ENCODE measurements at places on chromosomes 16 and 17.

- 0 out of 3 replicates have a peak, but pooled peaks cover 3% of the 10 kb centered on the region for H3K27me3 ChIP-seq
- no peak for DNase-seq
- H3K27ac ChIP-seq: no peak overlapping the region
- no peaks in the 10 kb centered on the region for H3K36me3 ChIP-seq
- no peaks in the 10 kb centered on the region for H3K4me1 ChIP-seq
- H3K4me3 ChIP-seq: no peak overlapping the region
Measured at GRCh38 chr17:12358477-12358876, 307.2 kb upstream of the MYOCD start.

DNA sequence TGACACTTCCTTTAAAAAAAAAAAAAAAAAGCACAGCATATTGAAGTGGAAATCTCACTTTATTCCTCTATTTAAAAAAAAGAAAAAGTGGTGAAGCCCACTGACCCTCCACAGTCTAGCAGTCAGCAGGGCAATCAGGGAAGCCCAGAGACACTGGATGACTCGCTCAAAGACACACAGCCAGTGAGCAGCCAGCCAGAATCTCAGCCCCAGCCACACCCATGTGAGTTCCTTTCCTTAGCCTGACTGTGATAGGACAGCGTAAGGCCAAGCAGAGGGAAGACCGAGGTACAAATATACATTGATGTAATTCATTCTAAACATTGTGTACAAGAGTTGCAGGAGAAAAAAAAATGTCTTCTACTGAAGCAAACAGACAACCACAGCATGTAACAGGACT, 22.5 kb downstream of the XPO6 start:
- no peak for DNase-seq
- no peak overlapping the region for H3K27ac ChIP-seq
- no peak overlapping the region for H3K4me3 ChIP-seq
- no peaks in the 10 kb centered on the region for H3K27me3 ChIP-seq
- H3K36me3 ChIP-seq: peaks cover 3% of the 10 kb centered on the region
- peaks cover under 1% of the 10 kb centered on the region for H3K4me1 ChIP-seq

GRCh38 chr17:36900160-36900512, 37.1 kb upstream of the LHX1 start:
- no peak overlapping the region for H3K4me3 ChIP-seq
- no peak overlapping the region for H3K27ac ChIP-seq
- 0 out of 3 replicates have a peak, but pooled peaks cover 3% of the 10 kb centered on the region for H3K27me3 ChIP-seq
- H3K36me3 ChIP-seq: no peaks in the 10 kb centered on the region

DNA sequence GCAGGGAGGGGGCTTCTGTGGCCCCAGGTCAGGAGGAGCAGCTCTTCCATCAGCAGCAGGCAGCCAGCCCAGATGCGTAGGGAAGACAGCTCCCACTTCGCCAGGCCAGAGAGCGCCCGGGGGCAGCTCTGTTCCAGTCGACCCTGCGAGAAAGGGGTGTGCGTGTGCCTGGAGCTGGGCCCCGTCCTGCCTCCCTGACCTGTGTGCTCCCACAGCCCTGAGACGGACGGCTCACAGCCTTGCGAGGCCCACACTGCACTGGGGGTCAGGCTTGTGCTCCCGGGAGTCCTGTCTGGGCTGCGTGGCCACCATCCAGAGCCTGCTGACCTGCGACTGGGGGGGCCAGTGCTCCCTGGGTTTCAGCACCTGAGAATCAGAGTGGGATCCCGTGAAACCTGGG, 469 bp upstream of the MSLN start:
- no peak overlapping the region for H3K4me3 ChIP-seq
- no peak for DNase-seq
- H3K4me1 ChIP-seq: peaks cover 32% of the 10 kb centered on the region
- H3K36me3 ChIP-seq: no peaks in the 10 kb centered on the region
- H3K27ac ChIP-seq: no peak overlapping the region

- no peak overlapping the region for H3K27ac ChIP-seq
- DNase-seq: no peak
- H3K4me1 ChIP-seq: no peaks in the 10 kb centered on the region
- no peaks in the 10 kb centered on the region for H3K36me3 ChIP-seq
- H3K27me3 ChIP-seq: no peaks in the 10 kb centered on the region
Measured at GRCh38 chr16:883340-883739, 82.8 kb upstream of the GNG13 start.

GRCh38 chr16:62157544-62157943, 121.3 kb upstream of the CDH8 start:
- no peak overlapping the region for H3K27ac ChIP-seq
- H3K36me3 ChIP-seq: no peaks in the 10 kb centered on the region
- no peak for DNase-seq
- no peaks in the 10 kb centered on the region for H3K27me3 ChIP-seq

Data from HepG2 (cell line).